ENCODE measurements at places on chromosomes 1 and 21.

- no peak for DNase-seq
Measured at GRCh38 chr1:56532350-56532683, 47.0 kb downstream of the PLPP3 start.

GRCh38 chr1:7643530-7643929 lies 127.6 kb upstream of the VAMP3 start:
- DNase-seq: no peak

GRCh38 chr1:221276896-221277409 lies 397.7 kb downstream of the HLX start:
- DNase-seq: no peak

DNA sequence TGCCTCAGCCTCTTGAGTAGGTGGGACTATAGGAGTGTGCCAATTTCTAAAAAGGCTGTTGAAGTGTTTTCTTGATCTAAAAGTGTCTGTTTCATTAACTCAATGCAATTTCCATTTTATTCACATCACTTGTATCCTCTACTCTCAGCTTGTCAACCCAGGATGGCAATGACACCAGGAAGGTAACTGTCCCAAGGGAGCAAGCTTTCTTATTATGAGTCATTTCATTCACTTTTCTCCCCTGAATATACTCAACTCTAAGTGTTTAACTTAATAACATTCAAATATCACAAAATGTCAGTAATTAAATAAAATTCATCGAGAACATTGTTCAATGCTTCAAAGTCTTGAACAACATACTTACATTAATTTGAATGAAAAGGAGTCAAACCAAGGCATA lies 22.9 kb upstream of the GFI1 start:
- no peak for DNase-seq

DNA sequence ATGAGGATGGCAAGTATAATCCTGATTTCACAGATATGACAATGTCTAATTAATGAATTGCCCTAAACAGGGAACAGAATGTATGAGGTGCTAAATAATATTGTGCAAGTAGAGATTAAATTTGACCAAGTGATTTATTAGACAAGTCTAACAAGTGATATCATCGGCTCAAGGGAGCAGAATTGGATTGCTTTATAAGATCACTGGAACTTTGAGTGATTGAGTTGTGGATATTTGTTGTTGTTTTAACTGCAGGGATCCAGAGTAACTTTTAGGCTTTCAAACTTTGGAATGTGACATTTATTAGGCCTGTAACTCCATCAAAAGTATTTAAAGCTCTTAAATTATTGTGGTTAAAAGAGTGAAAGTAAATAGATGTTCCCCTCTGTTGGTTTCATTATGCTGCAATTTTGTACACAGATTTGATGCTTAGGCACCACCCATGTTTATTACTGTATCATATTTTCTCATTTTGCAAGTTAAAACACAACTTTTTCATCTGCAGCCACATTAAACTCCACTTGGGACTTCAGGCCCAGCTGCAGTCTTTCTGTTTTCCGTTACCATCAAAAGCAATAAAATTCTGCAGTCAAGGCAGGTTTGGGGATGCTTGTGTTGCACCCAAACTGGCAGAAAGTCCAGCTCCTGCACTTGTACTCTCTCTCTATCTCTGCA lies 206.6 kb downstream of the HLX start:
- no peak for DNase-seq

GRCh38 chr1:1399872-1400575 lies 889 bp upstream of the CCNL2 start:
- DNase-seq: no peak

DNA sequence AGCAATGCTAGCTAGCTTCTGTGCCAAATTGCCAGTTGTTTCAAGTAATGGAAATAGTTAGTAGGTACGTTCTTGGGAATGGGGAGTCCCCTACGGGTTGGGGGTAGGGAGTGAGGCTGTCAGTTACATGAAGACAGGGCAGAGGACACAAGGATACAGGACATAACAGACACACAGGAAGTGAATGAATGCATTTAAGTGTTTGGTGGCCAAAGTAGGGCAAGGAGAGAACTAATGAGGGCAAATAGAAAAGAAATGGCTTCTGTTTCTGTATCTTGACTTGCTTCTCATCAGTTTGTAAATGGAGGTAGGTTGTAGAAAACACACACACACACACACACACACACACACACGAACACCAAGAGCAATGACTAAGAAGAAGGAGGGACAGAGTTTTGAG lies 142.2 kb downstream of the S1PR1 start:
- no peak for DNase-seq

DNA sequence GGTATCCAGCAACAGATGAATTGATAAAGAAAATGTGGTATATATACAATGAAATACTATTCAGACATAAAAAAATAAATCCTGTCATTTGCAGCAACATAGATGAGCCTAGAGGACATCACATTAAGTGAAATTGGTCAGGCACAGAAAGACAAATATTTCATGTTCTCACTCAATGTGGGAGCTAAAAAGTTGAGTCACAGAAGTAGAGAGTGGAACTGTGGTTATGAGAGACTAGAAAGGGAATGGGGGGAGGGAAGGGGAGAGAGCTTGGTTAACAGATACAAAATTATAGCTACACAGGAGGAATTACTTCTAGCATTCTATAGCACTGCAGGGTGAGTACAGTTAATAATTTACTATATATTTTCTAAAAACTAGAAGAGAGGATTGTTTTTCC lies 37.1 kb upstream of the SERPINC1 start:
- DNase-seq: no peak

DNA sequence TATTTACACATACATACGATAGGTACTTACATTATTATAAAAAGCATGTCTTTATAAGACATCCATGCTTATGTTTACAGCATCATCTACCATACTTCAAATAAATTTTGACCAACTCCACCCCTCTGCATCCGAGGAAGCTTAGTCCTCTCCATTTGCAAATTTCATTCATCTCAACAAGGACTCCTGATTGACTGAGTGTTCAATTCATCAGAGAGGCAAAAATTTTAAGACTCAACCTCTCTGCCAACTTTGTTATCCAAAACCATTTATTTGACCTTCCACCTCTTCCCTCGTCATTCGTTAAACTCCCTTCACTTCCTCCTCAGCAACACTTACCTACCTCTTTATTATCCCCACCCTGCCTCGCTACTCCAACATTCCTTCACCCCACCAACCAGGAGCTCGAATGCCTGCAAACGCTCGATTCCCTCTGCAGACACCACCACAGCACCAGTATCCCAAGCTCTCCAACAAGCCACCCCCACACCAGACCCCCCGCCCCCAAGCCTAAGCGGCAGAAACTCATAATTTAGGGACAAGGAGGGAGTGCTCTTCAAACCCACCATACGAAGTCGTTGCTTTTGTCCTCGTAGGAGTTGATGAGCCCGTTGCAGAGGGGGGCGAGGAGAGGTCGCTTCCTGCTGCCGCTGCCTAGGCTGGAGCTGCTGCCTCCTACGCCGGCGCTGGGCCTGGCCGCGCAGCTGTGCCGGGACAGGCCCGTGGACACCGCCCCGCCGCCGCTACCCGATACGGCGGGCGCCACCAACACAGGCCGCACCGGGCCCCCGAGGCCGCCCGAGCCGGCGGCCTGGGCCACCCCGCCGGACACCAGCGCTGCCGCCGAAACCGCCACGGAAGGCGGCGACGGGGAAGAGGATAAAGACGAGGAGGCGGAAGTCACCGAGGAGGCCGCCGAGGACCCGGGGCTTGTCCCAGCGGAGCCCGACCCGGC lies 803 bp downstream of the COP1 start:
- DNase-seq: no peak

DNA sequence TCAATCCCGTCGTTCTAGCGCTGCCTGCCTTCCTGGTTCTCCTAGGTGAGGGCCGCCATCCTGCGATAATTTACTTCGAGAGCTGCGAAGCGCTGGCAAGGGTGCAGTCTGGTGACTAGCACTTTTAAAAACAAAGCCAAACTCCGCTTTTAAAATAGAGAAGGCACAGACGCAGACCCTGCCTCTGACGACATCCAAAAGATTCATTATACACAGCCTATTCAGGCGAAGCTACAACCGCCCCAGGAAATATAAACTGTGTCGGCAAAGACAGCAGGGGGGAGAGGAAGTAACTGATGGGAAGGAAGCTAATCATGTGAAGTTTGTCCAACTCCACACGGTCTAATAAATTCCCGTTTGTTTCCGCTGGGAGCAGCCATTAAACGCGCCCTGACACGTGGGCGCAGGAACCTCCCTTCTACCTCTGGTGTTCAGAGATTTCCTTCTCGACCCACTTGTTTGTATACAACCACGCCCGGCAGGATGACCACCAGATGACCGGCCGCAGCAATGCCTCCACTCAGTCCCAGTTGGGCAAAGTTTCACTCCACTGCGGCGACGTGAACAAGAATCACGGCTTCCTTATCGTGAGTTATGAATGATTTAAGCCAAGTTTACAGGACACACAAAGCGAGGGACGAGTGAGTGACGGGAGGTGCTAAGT lies 1.3 kb downstream of the GNG12 start:
- no peak for DNase-seq

- DNase-seq: no peak
Measured at GRCh38 chr1:7014640-7014930, 229.3 kb downstream of the CAMTA1 start.

DNA sequence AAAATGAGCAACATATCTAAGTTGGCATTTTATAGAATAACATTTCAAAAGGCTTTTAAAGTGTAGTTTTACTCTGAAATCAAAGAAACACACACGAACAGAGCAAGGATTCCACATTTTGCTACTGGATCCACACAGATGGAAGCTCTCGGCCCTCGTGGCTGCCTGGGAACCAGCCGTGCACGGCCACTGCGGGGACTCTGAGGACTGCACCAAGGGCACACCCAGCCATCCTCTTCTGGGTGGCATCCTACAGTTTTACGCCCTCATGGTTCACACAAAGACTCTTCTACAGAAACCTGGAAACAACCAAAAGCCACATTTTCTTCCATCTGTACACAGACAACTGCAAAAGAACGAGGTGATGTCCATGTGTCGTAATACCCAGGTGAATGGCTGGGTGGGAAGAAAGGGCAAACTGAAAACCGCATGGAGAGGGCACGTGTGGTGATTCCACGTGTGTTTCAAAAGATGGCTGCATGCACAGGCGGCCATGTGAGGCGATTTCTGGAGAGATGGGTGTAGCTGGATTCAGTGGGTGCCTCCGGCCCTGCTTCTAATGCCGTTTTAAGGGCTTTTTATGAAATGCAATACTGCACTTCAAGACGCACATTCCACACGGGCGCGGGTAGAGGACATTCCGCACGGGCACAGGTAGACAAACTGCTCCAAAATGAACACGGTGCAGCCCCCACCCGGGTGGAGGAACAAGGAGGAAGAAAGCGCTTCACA lies 8.1 kb downstream of the POFUT2 start:
- no peak for DNase-seq

DNA sequence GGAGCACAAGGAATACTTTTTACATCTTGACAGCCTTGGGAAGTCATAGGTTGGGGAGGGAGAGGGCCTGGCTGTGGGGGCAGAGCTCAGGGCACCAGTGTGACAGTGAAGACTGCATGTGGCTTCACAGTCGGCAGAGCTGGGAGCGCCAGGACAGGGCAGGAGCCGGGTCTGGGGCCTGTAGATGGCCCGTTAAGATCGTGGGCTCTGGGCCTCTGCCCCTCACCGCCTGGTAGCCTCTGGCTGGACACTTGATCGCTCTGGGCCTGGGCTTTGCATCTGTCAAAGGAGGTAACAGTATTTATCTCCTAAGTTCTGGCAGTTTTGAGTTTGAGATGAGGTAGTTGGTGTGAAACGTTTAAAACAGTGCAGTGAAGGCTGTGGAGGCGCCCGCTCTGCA lies 4.8 kb downstream of the SLX9 start:
- no peak for DNase-seq

DNA sequence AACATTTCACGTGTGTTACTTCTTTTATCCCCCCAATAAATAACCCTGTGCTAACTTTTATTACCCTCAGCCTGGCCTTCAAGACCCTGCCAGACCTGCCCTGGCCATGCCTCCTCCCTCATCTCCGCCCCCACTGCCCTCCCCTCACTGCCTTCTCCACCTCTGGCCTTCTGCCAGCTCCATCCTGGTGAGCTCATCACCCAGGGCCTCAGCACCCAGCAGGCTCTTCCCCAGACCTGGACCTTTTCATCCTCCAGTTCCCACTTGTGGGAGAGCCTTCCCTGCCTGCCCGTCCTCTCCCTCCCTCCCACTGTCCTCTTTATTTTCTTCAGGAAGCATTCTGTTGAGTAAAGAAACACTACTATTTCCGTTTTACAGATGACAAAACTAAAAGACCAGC lies 72.0 kb downstream of the SLC66A1 start:
- no peak for DNase-seq

DNA sequence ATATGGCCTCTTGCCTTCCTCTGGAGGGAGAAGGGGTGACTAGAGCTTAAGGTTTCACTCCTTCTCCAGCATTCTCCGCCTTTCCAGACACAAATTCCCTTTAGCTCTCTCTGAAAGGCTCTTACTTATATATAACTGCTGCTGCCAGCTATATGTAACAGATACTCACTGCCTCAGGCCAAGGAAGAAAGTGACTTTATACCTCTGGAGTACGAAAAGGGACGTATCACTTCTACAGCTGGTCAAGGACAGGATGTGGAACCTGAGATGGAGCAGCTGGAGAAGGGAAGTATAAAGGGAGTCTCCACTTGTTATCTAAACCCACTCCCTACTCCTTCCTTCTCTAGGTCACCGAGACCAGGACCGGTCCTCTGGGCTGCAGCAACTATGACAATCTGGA lies 102.4 kb downstream of the BRINP2 start:
- DNase-seq: no peak

GRCh38 chr1:44636083-44636687 lies 38.1 kb downstream of the TMEM53 start:
- DNase-seq: no peak

DNA sequence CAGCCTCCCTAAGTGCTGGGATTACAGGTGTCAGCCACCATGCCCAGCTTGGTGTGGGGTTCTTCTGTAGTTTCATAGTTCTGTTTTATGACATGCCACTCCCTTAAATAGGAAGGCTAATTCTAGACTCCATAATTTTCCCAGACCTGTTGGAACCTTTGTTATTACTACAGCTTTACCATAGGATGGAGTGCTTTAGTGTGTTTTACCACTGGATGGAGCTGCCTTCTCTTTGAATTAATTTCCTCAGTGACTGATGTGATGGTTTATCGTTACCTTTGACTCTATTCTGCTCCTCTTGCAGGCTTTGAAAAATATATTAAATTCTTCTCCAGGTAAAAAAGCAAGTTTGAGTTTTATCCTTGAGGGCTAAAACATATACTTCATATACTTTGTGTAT lies 84.6 kb upstream of the NEK7 start:
- DNase-seq: no peak

DNA sequence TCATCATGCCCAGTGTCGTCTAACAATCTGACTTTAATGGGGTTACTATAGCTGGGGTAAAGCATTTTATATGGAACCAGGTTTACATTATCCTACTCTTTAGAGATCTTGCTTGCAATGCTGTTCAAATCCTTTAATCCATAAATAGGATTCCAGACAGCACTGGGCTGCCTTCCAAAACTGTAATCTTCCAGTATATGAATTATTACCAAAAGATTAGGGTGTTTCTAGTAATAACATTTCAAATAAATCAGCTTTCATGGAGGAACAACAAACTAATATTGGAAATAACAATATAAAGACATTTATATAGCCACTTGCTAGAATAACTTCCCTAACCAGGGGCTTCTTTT lies 88.6 kb upstream of the PLXNA2 start:
- DNase-seq: no peak

- DNase-seq: no peak
Measured at GRCh38 chr21:45404730-45405270, at the start of gene COL18A1. Gene COL18A1 (plus strand): TSS chr21:45405165. CDS start chr21:45405231, 66 bp downstream.
